Stimulated activated CD4-positive, alpha-beta T cell treated with anti-CD3 and anti-CD28 coated beads, Interleukin-1b, Interleukin-23, amount 100 ng/mL, for 1 hour (primary cell): ENCODE measurements at places on chromosomes 4 and X.

DNA sequence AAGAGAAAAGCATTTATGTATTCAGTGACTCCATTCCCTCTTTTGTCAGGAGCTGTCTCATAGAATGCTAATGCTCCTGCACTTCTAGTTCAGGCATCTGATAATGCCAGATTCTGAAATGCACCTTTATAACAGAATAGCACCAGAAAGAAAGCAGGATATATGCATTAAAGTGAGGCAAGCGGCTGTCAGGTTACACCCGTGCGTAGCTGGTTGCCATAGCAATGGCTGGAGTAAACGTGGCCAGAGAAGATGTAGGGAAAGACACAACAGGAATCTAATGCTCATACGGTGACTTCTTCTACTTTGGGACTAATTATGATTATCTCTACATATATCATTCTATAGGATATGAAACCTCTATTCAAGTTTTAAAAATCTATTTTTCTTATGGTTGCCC lies 5.9 kb downstream of the EMCN start:
- no peak for DNase-seq

DNA sequence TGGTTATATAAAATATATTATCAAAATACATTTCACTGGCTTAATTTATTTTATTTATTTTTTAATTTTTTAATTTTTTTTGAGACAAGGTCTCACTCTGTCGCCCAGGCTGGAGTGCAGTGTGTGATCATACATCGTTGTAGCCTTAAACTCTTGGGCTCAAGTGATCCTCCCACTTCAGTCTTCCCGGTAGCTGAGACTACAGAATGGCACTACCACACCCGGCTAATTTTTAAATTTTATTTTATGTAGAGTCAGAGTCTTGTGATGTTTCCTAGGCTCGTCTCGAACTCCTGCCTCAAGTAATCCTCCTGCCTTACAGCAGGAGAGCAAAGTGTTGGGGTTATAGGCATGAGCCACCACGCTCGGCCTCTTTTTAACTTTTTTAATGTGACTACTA lies 143.8 kb downstream of the CEP135 start:
- no peak for DNase-seq

- DNase-seq: no peak
These were observed 13.6 kb upstream of the PDGFRA start for GRCh38 chr4:54215379-54216077.

DNA sequence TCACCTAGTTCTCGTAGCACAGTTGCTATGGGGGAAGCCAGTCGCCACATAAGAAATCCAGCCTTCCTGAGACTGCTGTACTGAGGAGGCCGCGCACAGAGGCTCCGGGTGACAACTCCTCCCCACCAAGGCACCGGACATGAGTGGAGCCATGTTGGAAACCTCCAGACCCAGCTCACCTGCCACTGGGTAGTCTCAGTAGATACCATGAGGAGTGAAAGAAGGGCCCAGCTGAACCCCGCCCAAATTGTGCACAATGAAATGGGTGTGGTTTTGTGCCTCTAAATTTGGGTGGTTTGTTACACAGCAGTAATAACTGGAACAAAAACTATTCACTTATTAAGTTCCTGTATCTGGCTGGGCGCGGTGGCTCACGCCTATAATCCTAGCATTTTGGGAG lies 198.7 kb downstream of the BCOR start:
- no peak for DNase-seq

DNA sequence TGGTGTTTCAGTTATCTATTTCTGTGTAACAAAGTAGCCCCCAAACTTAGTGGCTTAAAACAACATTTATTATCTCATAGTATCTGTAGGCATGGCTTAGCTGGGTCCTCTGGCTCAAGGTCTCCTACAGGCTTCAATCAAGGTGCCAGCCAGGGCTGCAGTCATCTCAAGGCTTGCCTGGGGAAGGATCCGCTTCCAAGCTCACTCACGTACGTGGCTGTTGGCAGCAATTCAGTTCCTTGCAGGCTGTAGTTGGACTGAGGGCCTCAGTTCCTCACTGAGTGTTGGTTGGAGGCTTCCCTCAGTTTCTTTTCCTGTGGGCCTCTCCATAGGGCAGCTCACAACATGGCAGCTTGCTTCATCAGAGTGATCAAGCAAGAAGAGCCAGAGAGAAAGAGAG lies 9.3 kb downstream of the FAM120C start:
- no peak for DNase-seq

DNA sequence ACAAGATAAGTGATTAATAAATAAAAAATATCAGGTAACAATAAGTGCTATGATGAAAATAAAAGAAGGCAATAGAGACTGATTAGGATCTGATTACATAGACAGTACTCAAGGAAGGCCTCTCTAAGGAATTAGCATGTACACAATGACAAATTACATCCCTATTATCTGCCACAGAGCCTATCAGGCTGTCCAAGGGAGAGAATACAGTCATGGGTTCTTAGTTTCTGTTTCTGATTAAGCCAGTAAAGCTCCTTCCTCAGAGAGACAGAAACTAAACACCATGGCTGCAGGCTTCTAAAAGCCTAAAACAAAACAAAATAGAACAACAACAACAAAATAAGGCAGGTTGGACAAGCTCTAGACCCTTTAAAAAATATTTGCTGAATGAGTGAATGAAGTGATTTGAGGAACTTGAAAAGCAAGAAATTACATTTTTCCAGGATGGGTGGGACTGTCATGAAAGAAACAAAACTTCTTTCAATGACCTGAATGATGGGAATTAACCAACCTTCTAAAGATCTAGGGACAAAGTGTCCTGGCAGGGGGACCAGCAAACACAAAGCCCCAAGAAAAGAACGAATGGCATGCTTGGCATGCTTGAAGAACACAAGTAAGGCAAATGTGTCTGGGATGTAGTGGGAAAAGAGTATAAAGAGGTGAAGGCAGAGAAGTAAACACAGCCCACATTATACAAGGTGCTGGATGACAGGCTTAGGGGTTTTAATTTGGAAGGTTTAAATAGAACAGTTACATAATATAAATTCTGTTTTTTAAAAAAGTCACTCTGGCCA lies 44.1 kb downstream of the NAA11 start:
- DNase-seq: no peak

DNA sequence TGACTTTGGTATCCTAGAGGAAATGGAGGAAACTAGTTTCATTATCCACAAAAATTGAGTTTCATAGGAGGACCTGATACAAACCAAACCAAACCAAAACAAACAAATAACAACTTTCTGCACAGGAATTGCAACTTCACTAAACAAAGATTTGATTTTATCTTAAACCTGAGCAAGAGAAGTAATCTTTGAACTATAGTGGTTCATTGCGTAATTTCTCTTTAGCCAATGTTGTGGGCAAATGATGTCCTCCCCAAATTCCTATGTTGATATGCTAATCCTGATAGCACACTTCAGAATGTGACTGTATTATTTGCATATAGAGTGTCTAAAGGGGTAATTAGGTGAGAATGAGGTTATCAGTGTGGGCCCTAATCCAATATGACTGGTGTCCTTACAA lies 102.4 kb downstream of the CAMK2D start:
- no peak for DNase-seq

- DNase-seq: no peak
These were observed 42.5 kb upstream of the KCNIP4 start for GRCh38 chr4:21991050-21991449.

DNA sequence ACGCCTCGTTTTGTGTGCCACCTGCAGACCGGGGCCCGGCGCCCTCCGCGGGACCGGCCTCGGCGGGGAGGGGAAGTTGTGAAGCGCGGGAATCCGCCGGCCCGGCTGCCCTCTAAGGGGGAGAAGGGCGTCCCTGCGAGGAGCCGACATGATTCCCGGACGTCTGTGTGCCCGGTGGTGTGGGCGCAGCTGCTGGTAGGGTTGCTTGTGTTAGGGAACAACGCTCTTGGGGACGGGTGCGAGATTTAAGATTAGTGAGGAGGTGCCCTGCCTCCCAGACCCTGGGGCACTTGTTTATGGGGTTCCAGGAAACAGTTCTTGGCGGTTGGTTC lies 627 bp downstream of the CDKN2AIP start:
- no peak for DNase-seq

DNA sequence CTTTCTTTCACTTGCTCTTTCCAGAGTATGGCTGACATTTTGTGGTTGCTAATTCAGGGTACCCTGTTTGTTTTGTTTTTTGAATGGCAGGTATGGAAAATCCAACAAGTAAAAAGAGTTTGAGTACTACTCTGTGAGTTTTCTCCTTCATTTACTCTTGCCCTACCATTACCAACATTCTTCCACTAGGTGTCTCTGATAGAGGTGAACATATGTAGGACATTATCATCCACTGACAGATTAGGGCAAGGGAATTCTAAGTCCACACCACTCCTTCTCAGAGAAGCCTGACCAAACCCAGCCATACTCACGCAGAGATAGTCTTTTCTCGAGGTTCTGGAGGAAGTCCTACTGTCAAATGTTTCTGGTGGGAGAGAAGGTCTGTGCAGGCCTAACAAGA lies 36.7 kb upstream of the HDAC8 start:
- DNase-seq: no peak

- DNase-seq: no peak
These were observed 1310.8 kb upstream of the AGA start for GRCh38 chr4:178752954-178753525.

DNA sequence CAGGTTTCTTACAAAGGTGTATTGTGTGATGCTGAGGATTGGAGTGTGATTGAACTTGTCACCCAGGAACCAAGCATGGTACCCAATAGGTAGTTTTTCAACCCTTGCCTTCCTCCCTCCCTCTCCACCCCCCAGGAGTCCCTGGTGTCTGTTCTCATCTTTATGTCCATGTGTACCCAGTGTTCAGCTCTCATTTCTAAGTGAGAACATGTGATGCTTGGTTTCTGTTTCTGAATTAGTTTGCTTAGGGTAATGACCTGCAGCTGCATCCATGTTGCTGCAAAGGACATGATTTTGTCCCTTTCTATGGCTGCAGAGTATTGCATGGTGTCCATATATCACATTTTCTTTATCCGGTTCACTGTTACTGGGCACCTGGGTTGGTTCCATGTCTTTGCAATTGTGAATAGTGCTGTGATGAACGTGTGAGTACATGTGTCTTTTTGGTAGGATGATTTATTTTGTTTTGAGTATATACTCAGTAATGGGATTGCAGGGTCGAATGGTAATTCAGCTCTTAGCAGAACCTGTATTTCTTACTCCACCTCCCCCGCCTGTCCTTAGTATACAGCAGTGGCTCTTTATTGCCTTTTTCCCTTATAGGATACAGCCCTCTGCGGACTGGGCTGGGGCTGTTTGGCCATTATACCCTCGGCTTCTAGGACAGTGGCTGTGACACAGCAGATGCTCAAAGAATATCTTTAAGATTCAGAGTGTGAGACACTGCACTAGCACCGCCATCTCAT lies 145.4 kb downstream of the PTTG2 start:
- no peak for DNase-seq
